ENCODE measurements at places on chromosomes 4 and X.
A peak's percentile ranks its signal among the peaks of the same experiment; 100 is the strongest.

DNA sequence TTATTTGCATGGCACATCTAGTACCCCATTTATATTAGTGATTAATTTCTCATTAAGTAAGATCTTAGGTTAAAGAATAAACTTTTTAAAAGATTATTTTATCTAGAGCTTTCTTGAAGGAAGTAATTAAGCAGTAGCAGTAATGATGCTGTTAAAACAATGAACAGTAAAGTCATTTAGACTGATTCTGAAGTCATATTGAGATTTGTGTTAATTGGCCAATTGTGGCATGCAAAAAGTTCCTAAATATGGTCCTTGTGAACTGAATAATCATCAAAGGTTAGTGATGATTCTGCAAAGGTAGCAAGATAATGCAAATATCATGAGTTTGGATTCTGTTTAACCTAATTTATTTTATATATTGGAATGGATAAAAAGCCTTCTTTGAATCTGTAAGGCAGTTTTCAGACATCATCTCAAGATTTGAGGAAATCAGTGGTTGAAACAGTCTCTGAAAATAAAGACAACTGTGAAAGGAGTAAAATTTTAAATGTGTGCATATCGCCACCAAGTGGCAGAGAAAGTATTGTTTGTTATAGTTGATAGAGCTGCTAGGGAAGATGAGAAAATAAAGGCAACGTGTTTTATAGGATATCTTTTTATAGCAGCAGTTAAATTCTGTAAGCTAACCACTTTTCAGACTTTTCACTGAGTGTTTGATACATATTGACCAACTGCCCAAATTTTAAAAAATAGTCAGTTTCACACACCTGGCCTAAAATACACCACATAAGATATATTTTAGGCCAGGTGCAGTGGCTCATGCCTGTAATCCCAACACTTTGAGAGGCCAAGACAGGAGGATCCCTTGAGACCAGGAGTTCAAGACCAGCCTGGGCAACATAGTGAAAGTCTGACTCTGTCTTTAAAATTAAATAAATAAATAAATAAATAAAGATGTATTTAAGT lies 79.6 kb downstream of the CCKAR start:
- DNase-seq, result no peak

DNA sequence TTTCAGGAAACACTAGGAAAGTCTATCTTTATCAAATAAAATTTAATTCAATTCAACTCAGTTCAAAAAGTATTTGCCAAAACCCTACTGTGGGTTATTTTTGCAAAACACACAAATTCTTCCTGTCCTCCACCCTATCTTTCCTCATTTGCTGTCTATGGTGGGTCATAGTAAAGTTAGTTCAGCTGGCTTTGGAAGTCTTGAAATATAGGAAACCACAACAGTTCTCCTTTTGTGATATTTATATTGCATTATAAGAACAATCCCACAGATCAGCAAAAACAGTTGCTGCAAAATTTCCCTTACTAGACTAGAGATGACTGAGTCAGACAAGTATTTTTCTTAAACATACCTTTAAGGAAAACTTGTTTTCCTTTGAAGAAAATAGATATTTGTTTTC lies 22.2 kb downstream of the CYBB start:
- DNase-seq, result no peak

GRCh38 chr4:148530114-148530513 lies 87.9 kb upstream of the NR3C2 start:
- no peak for DNase-seq

- DNase-seq, result no peak
Measured at GRCh38 chr4:169438057-169438480, 167.3 kb upstream of the SH3RF1 start.

GRCh38 chr4:107319386-107319785 lies 283.3 kb upstream of the DKK2 start:
- DNase-seq, result no peak

GRCh38 chrX:39196192-39197102 lies 395.2 kb downstream of the MID1IP1 start:
- peak; percentile 3 for DNase-seq

DNA sequence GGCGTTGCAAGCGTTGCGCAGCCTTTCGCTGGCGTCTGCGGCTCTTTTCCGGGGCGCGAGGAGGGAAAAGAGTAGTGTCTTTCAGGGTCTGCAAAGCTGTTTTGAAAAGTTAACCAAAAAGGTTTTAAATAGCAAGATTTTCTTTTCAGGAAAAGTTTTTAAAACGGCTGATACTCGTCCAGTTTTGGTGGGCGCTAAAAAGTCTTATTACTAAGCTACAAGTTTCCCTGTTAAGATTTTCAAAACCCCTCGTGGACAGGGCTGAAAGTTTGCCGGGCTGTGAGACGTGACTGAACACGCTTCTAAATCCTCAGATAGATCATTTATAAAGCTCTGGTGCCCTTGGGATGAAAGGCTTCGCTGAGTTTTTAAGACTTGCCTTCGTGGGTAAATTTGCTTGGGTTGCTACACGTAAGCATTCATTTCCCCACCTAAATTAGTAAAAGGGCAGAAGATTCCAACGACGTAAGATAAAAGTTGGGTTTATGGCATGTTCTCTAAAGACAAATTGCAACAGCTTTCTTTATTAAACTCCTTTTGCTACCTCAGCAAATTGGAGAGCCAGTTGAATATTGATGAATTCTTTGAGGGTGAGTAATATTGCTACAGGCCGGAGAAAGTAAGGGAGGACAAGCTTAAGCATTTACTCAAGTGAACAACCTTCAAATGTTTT lies 91.5 kb downstream of the HPRT1 start:
- no peak for DNase-seq

- DNase-seq, result no peak
Measured at GRCh38 chr4:1062419-1062818, 50.9 kb downstream of the RNF212 start.

- no peak for DNase-seq
Measured at GRCh38 chrX:26581091-26581490, 365.1 kb downstream of the MAGEB5 start.

DNA sequence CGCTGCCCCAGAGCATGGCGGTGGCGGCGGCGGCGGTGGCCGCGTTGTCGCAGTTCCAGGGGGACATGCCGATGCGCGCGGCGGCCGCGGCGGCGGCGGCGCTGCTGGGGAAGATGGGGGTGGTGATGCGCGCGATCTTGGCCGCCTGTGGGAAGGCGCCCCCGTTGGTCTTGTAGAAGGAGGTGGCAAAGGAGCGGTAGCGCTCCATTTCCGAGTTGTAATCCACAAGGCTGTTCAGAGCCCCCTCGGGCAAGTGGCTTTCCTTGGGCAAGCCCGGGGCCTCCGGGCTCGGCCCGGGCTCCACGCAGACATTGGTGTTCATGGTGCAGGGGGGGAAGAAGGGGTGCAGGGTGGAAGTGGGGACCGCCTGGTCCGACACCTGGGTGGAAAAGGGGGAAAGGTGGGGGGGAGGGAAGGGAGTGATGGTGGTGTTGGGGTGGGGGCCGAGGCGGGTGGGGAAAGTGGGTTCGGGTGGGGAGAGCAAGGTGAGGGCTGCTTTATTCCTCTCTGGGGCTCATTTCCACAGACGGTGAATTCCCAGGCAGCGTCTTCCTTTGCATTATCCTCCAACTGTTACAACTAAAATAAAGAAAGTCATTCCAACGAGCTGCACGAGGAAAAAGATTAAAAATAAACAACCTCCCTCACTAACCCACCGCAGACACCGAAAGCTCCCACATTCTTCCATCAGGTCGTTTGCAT lies 3.1 kb downstream of the CXXC4 start:
- peak; percentile 5 for DNase-seq

DNA sequence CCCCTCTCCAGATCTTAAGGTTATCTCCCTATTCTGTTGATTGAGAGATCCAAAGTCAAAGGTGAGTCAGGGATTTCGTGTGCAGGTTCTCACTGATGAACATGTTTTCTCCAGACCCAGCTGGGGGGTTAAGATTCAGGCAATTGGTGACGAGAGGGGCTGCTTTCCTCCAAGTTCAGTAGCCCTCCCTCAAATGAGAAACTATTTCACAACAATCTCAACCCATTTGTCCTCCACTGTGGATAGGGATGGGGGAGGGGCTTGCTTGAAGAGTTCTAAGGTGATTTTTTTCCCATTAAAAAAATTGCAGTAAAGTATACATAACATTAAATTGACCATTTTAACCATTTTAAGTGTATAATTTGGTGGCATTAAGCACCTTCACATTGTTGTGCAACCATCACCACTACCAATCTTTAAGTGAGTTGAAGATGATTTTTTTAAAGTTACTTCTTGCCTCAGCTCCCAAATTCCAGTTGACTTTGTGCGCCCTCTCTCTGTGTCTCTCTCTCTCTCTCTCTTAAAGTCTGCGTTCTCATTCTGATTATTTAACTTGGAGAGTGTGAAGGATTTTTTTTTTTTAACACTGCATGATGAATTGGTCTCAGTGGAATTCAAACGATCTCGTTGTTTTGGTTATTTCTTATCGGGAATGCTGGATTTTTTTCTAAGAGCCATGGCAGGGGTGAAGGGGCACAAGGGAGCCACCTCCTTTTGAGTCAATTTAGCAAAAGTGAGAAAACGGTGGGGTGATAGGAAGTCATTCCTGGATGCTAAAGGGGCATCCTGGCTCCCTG lies 175.9 kb downstream of the SHROOM3 start:
- no peak for DNase-seq

DNA sequence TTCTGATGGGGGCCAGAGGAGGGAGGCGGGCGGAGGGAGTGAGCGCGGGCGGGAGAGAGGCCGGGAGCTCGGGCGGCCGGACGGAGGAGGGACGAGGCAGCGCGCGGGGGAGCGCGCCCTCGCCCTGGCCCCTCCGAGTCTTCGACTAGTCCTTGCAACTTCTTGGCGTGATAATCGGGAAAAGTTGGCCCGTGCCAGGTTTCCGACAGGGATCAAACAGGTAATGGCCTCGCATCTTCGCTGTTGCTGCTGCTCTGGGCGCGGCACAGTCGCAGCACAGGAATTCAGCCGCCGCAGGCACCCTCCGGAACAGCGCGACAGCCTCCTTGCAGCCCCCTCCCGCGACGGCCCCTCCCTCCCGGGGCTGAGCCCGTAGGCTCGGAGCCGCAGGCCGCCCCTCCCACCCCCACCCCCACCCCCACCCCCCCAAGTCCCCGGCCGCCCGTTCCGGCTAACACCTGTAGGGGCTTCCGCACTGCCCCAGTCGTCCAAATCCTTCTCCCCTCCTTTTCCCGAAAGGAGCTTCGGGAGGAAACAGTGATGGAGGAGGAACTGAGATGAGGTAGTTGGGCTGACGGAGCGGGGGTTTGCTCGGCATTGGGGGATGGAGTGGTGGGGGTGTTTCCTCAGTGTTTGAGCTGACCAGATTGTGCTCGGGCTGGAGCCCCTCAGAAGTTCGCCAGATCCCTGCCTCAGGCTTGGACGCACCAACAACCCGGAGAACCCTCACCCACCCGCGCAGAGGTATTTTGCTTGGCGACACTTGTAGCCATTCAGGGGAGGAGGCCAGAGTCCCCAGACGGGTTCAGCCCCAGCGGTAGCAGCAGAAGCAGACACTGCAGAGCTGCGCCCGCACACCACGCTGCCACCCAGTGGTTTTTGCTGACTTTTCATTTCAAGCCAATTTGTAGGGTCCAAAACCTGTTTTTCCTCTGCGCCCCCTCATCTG lies at the start of gene FGF13:
TSS of gene FGF13 (minus strand) at position 319 of the 949 bp plus-strand sequence. CDS start 714 bp downstream, outside the sequence.
- DNase-seq, result no peak

GRCh38 chr4:73589261-73589847 lies 30.9 kb downstream of the RASSF6 start:
- no peak for DNase-seq

- no peak for DNase-seq
Measured at GRCh38 chr4:13599159-13599558, 28.4 kb downstream of the BOD1L1 start.

GRCh38 chr4:128809477-128810330 lies at the start of gene JADE1:
TSS of gene JADE1 (plus strand) at chr4:128809700. CDS start at chr4:128831759, 22,059 bp downstream.
- peak; percentile 77 for DNase-seq

DNA sequence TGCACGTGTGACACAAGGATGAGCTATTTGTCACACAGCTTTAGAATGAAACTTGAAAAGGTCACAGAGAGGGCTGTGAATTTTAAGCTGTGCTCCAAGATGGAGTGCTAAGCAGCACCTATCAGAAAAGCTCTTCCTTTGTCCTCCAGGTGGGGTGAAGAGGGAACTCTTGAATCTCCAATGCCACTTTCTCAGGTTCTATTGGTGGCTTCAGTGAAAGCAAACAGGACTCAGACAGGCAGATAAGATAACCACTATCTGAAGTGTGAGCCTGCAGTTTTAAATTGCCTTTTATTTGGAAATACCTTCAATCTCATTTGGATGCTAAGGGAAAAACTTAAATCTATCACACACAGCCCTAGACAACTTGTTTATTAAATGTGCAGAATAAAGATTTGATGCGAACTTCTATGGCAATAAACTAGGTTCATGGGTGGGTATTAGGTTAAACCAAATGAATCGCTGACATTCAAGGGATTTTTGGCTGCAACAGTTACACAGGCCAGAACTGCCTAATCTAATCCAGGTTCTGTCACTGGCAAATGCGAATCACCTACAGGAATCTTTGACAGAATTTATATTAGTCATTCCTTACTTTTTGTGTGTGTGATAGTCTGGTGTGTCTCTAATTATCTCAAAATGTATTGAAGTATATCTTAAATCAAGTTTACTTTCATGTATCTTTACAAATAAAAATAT lies 13.6 kb upstream of the PDGFRA start:
- DNase-seq, result no peak

- no peak for DNase-seq
Measured at GRCh38 chrX:148612431-148612830, 112.0 kb downstream of the AFF2 start.

DNA sequence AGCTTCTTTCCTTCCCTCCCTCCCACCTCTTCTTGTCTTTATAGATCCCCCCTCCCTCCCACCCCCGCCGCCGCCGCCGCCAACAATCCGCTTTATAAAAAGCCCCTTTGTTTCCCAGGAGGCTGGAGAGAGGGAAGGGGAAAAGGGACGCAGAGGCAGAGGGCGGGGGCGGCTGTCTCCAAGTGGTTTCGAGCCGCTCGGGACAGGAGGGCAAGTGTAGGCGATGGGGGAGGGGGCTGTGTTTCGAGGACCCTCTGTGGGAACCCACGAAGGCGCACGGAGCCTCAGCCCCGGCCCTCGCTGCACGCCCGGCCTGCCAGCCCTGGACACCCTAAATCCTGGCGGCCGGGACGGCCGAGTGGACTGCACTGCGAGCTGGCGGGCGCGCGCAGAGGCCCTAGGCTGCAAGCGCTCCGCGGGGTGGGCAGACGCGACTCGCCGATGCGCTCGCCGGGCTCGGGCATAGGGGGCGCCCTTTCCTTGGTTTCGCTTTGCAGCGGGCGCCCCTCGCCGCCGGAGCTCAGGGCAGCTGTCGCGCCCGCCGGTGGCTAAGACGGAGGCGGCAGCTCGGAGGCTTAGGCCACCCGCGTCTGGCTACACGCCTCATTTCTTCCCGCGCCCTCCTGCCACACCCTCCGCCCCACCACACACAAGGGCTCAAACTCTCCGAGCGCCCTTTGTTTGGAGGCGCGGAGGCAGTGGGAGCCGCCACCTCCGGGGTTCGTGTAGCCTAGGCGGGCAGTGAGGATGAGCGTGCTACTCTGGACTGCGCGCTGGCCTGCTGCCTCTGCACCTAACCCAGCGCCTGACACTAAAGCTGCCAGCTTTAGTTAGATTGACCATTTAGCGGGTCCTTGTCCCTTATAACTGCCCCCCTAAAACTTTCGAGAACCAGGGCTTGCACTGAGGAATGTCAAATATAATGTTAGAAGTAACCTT lies 2.2 kb downstream of the MAMLD1 start:
- no peak for DNase-seq
